ENCODE measurements at places on chromosomes 2 and 18.

- no peak for DNase-seq
Observed at GRCh38 chr18:50193796-50194630, 934 bp downstream of the MYO5B start.

DNA sequence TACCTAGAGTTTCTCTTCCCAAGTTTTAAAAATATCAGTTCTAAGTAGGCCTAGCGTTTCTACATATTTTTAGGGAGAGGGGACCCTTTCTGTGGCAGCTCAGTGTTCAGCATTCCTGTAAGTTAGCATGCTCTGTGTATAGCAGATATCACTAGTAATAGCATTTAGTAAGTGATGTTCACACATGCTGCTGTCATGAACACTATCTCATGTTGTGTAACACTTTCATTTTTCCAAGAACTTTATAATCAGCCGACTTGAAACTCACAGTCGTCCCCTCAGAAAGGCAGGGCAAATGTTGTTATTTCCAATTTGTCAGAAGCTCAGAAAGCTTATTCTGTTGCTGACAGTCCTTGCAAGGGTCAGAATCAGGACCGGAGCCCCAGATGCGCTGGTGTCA, 267.7 kb downstream of the ALPK2 start:
- no peak for DNase-seq

DNA sequence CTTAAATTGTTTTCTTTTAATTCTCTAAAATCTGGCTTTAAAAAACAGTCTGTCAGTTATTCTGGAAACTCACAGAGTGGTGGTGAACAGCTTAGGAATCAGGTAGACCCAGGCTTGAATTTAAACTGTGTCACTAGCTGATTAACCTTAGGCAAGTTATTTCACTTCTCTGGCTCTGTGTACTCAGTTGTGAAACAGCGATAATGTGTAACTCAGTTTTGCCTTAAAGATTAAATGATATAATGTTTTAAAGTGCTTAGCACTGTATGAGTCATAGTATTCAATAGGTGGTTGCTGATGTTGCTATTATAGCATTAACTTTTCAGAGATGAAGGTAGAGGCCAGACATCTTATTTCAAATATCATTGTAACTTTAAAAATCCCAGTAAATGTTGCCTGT, 40.7 kb downstream of the PKP4 start:
- DNase-seq = no peak

DNA sequence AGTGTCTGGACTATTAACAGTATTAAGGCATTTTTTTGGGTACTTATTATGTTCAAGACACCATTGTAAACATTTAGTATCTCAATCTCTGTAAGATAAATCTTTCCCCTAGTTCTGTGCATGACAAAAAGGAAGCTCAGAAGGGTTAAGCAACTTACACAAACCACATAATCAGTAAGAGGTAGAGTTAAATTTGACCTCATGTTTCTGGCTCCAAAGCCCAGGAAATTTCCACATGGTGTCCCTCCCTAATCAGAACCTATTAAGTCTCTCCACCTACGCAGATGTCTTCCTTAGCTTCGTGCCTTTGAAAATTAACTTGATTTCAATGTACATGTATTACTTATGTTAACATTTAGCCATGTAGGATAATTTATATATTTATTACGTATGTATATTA, 2.0 kb downstream of the MFSD6 start:
- DNase-seq = no peak

- DNase-seq = no peak
Observed at GRCh38 chr2:109102588-109103233, 26.3 kb upstream of the SH3RF3 start.

GRCh38 chr2:237345411-237345810, 68.6 kb downstream of the COL6A3 start:
- DNase-seq = no peak

All from stimulated activated CD8-positive, alpha-beta memory T cell treated with anti-CD3 and anti-CD28 coated beads, Interleukin-4, amount 100 ng/mL, for 24 hours (primary cell).